ENCODE measurements at places on chromosomes 7 and 10. TPM values are rescaled to one million over a fixed set of nuclear protein-coding genes. Genes with fewer than 3 reads are reported as not detected.

HOXA4 gene
- 7.1 TPM for total RNA-seq

DNA sequence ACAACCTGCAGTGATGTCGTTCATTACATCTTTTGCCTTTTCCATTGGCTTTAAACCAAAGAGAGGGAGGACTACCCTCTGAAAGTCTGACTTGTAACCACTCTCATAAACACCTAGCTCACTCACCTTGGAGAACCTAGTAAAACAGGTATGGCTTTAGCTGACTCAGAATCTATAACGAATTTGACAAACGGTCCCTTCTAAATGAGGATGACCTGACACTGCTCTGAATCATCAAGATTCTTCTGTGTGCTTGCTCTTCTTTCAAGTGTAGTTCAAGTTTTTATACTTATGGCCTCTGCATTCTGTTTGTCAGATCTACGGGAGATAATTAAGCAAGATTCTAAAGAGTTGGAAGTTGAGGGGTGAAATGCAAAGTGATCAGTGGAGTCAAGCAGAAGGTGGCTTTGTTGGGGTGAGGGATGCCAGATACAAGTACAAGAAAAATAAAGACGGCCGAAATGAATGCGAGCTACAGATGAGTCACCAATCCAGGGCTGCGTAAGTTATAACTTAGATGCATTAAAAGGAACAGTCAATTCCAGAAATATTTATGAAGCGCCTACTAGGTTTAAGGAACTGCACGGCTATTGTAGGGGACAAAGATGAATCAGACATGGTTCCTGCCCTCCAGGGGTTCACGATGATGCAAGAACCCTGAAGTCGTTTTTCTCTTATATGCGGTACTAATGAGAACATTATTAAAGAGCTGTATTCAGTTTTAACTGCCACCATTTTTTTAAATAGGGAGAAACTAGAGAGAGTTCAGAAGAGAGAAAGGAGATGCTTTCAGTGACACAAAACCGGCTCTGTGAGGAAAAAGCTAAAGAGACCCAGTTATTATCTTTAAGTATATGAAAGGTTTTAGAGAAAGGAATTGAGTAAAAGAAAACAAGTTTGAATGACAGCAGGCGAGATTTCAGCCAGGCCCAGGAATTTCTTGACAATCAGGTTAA is 6.5 kb downstream of the HIPK2 start:
- peaks cover 6% of the 10 kb centered on the region for H3K36me3 ChIP-seq
- no peaks in the 10 kb centered on the region for H3K27me3 ChIP-seq
- DNase-seq, result no peak
- H3K4me3 ChIP-seq, result no peak overlapping the region
- H3K4me1 ChIP-seq, result peaks cover 52% of the 10 kb centered on the region

DNA sequence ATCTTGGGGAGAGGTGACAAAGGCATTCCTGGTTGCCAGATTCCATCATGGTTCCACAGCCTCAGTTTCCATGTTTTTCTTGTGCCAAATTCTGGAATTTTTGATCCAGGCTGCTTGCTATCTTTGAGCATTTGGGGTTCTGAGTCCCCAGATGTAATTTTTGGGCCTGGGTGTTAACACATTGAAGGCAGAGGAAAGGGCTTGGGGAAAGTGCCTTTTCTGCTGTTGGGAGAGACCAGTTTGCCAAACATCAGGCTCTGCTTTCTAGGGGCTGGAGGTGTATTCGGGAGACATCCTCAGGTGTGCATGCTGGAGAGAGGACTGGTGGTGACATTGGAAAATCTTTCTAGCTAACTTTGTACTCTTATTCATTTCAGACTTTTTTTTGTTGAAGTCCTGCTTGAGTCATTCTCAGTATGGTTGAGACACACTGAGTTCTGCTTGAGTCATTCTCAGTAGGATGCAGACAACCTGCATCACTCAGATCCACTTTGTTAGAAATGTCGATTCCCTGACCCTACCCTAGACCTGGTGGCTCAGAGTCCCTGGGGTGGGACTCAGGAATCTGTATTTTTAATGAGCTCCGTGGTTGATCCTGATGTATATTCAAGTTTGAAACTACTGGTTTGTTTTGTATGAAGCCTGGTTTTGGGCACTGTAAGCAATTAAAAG is 101.0 kb downstream of the LRMDA start:
- H3K36me3 ChIP-seq, result no peaks in the 10 kb centered on the region
- no peaks in the 10 kb centered on the region for H3K27me3 ChIP-seq
- no peak overlapping the region for H3K27ac ChIP-seq
- no peak for DNase-seq
- H3K4me3 ChIP-seq, result no peak overlapping the region

VSTM4 gene
- 19.5 TPM for total RNA-seq

DNA sequence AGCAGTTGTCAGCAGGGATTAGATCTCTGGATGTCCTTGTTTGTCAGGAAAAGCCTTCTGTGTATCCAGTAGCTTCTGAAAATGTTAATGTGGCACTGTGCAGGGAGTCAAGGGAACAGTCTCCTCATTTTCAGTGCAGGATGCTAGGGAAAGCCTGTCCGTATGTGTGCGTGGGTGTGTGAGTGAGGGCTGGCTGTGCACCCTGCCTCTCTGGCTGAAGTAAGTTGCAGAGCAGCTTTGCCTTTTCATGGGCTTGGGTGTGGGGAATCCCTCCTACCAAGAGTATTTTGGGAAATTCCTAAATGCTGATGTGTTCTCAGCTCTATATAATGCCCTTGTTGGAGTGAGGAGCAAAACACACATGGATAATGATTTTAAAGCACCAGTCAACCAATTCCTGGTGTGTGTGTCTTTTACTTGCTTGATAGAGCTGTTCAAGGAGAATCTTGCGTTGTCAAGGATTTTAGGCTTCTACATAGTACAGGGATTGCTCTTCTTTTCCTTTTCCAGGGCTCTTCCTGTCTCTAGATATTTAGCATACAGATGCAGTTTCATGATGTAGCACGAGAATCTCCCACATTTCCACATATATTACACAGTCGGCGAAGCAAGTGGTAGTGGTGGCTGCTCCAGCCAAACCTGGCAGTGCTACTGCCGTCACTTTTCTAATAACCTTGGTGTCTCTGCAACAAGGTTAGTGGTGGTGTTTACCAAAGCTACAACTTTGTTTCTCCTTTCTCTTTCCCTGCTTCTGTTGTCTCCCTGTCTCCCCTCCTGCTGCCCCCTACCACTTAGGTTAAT is 92.8 kb downstream of the MCU start:
- DNase-seq, result no peak
- H3K36me3 ChIP-seq, result no peaks in the 10 kb centered on the region
- H3K27me3 ChIP-seq, result no peaks in the 10 kb centered on the region

AGAP4 gene
- total RNA-seq, result 22.1 TPM

POU6F2 gene
- total RNA-seq, result 0.78 TPM

OR13A1 gene
- total RNA-seq, result not detected

GRCh38 chr7:155694851-155695250 is 50.4 kb downstream of the RBM33 start:
- no peak overlapping the region for H3K4me3 ChIP-seq
- H3K4me1 ChIP-seq, result peaks cover 10% of the 10 kb centered on the region
- peaks cover 4% of the 10 kb centered on the region for H3K36me3 ChIP-seq
- DNase-seq, result no peak
- no peaks in the 10 kb centered on the region for H3K27me3 ChIP-seq

DNA sequence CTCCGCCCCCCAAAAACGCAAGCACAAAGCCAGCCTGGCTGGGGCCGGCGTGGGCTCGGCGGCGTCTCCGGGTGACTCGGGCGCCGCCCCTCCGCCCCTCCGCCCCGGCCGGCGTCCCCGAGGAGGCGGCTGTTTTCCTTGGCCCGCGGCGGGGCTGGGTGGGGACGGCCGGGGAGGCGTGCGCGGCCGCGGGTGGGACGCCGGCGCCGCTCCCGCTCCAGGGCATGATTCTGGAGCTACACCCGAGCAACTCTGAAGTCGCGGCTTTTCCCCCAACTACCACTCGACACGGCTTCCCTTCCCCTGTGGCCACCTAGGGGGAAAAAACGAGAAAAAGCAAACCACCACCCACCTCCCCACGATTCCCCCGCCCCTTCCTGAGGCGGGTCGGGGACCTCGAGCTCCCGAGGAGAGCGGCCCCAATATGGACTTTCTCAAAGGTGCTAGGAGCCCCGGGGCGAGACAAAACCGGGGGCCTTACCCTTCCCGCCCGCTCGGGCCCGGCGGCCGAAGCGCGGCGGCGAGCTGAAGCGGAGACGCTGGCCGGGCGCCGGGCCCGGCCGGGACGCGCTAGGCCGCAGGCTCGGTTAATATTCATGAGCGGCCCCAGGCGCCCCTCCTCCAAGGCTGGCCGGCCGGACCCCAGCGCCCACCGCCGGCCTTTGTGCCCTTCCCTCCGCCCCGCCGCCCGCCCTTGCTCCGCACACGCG is 856 bp downstream of the ARHGAP21 start:
- H3K36me3 ChIP-seq, result no peaks in the 10 kb centered on the region
- peaks cover 24% of the 10 kb centered on the region for H3K4me1 ChIP-seq
- peak overlapping the region; percentile 95 for H3K27ac ChIP-seq

All from upper lobe of right lung (tissue), 1 donor.